Suprapubic skin (tissue), 4 donors: ENCODE measurements at places on chromosomes 2 and 18.

DNA sequence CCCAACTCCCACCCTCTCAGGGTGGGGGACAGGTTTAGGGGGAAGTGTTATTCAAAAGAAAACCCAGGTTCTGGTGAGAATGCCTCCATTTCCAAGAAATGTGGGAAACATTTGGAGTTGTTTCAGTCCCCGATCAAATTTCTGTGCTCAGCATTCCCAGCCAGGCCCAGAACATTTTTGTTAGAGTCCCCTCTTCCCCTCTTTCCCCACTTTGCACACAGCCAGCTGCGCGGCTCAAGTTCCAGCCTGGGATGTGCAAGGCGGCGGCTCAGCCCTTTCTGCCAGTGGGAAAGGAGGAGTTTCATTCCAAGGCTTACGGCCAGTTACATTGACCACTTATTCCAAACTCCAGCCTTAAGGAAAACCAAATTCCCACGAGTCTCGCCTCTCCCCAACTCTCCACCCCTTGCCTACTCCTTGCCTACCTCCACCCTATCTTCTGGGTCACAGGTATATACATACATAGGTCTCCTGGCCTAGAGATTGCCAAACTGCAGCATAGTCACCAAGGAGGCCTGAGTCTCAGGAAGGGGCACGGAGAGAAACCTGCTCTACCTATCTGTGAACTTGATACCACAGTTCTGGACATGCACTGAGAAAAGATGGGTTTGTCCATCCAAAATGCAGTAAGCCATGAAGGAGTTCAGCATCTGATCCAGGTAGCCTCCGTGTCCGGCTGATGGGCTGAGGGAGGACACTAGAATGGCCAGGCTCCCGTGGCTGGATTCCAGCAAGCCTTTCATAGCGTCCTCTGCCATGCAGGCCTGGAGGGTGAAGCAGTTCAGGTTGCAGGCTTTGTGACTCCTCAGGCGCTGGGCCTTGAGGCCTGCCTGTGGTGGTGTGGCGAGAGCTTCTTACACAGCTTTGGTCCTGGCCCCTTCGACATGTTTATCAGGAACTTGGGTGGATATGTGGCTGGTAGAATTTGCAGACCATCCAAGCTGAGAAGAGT lies 154.5 kb downstream of the ZFP36L2 start:
- DNase-seq = no peak

DNA sequence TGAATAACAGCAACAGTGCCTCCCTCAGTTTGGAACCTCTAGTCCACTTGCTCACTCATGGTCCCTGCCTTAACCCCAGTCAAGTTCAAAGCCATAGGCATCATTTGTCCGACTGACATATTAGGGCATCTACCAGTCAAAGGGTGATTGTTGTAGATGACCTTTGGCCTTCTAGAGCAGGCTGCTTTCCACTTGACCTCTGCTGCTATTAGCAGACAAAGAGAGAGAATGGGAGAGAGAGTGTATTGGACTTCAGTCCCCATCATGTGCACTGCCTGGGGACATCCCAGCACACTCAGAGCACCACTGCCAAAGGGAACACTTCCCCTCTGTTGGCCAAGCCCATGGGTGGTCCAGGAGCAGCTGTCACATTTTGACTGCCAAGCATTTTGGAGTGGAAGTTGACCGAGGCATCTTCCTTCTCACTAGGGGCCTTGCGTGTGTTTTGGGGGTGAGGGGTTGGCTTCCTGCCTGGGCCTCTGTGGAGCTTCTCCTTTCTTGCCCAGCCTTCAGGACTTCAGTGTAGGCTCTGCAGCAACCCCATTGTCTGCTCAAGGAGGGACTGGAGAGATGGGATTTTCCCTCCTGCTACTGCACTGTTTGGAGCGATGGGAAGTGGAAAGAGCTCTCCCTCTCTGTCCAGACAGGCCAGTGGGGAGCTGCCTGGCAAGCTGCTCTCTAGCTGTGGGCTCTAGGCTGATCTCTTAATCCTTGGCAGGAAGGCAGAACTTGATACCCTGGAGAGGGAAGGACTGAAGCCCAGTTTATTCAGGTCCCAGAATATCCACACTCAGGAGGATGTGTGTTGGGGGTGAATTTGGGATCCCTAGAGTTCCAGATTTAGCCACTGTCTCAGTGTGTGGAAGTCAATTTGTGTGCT lies 68.1 kb downstream of the TMEM247 start:
- no peak for DNase-seq

DNA sequence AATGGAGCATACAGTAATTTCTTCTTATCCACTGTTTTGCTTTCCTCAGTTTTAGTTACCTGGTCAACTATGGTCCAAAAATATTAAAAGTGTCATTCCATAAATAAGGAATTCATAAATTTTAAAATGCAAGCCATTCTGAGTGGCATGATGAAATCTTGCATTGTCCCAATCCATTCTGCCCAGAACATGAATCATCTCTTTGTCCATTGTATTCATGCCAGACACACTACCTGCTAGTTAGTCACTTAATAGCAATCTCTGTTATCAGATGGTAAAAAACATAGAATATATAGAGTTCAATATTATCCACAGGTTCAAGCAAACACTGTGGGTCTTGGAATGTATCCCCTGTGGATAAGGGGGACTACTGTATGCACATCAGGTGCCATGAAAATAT lies 872.2 kb upstream of the NXPH2 start:
- no peak for DNase-seq

GRCh38 chr2:11446733-11447248 lies 19.2 kb downstream of the E2F6 start:
- no peak for DNase-seq

DNA sequence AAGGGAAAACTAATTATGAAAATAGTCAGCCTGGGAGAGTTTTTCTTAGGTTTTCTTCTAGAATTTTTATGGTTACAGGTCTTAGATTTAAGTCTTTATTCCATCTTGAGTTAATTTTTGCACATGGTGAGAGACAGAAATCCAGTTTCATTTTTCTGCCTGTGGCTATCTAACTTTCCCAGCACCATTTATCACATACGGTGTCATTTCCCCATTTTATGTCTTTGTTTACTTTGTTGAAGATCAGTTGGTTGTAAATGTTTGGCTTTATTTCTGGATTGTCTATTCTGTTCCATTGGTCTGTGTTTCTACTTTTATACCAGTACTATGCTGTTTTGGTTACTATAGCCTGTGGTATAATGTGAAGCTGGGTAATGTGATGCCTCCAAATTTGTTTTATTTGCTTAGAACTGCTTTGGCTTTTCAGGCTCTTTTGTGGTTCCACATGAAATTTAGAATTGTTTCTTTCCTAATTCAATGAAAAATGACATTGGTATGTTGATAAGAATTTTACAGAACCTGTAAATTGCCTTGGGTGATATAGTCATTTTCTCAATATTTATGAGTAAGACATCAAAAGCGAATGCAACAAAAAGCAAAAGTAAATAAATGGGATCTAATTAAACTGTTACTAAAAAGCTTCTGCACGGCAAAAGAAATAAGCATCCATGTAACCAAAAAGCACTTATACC lies 146.1 kb upstream of the NOL4 start:
- no peak for DNase-seq

GRCh38 chr2:392181-392925 lies 104.5 kb upstream of the ALKAL2 start:
- DNase-seq = peak; percentile 65

- no peak for DNase-seq
Observed at GRCh38 chr2:239736358-239737143, 288.6 kb downstream of the NDUFA10 start.

DNA sequence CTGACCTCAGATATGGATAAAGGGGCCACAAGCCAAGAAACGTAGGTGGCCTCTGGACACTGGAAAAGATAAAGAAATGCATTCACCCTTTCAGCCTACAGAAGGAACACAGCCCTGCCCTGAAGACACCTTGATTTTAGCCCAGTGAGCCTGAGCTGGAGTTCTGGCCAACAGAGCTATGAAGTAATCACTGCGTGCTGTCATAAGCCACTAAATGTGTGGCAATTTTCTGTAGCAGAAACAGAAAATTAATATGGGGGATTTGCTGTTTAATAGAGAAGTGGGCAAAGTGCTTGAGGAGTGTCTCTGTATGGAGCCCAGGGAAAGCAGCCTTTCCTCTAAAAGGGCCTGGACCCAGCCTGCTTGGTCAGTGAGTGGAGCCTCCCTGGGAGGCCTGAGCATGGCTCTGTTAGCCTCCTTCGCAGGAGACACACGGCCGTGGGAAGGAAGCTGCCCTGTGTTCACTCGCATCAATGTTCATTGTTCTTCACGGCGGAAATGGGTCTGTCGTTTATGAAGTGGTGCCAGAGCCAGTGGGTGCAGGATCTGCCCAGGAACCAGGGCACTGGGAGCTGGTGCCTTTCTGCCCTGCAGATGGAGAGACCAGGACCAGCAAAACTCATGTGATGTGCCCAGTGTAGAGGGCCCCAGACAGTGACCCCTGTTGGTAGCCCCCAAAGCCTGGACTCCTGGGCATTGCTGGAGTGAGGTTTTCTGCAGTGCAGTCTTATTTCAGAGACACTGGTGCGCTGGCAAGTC lies 268.9 kb downstream of the NDUFA10 start:
- DNase-seq = no peak

DNA sequence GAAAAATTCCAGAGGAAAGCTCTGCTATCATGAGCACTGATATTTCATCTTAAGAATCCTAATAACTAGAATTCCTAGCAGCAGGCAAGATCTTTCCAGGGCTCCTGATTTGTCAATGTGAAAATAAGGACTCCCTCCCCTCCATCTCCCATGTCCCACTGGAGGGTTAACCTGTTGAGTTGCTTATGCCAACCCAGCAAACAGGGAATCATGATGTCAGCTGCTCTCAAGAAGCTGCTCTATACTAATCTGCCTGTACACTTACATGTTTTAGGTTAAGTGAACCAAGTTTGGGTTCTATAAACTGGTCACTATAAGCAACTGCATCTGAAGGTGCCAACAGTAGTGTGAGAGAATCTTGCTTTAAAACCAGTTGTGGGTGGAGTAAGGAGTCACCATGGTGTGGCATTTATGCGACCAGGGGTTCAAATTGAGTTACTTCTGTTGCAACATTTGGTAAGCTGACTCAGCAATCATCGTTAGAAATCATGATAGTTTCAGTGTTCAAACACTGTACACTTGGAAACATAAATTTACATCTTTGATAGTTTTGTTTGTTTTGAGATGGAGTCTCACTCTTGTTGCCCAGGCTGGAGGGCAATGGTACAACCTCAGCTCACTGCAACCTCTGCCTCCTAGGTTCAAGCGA lies 53.4 kb downstream of the STK25 start:
- DNase-seq = no peak

GRCh38 chr2:158378926-158379325 lies 77.6 kb downstream of the CCDC148 start:
- no peak for DNase-seq
